ENCODE measurements at places on chromosomes 5 and 9. TPM values are rescaled to one million over a fixed set of nuclear protein-coding genes. Genes with fewer than 3 reads are reported as not detected.
A peak's percentile ranks its signal among the peaks of the same experiment; 100 is the strongest.

- peaks cover 5% of the 10 kb centered on the region for H3K4me1 ChIP-seq
- ATAC-seq = no peak
These were observed 2.5 kb upstream of the SLC25A48 start for GRCh38 chr5:135831851-135832555.

GRCh38 chr9:104921067-104921741 lies 6.8 kb downstream of the ABCA1 start:
- ATAC-seq = no peak
- no peaks in the 10 kb centered on the region for H3K27me3 ChIP-seq
- peaks cover 5% of the 10 kb centered on the region for H3K4me1 ChIP-seq
- H3K36me3 ChIP-seq = no peaks in the 10 kb centered on the region
- H3K4me3 ChIP-seq = no peak overlapping the region

Gene SRD5A1
- 8.3 TPM for total RNA-seq

DNA sequence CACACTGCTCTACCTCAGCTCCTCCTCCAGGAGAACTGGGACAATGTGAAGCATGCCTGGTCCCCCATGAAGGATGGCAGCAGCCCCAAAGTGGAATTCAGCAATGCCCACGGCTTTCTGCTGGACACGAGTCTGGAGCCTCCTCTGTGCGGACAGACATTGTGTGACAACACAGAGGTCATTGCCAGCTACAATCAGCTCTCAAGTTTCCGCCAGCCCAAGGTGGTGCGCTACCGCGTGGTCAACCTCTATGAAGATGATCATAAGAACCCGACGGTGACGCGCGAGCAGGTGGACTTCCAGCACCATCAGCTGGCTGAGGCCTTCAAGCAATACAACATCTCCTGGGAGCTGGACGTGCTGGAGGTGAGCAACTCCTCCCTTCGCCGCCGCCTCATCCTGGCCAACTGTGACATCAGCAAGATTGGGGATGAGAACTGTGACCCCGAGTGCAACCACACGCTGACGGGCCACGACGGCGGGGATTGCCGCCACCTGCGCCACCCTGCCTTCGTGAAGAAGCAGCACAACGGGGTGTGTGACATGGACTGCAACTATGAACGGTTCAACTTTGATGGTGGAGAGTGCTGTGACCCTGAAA lies 34.1 kb downstream of the PAPPA start:
- H3K27me3 ChIP-seq = no peaks in the 10 kb centered on the region
- ATAC-seq = no peak
- H3K36me3 ChIP-seq = no peaks in the 10 kb centered on the region
- H3K4me1 ChIP-seq = no peaks in the 10 kb centered on the region
- H3K4me3 ChIP-seq = no peak overlapping the region
- no peak overlapping the region for H3K27ac ChIP-seq

Gene SLC25A48
- not detected for total RNA-seq

DNA sequence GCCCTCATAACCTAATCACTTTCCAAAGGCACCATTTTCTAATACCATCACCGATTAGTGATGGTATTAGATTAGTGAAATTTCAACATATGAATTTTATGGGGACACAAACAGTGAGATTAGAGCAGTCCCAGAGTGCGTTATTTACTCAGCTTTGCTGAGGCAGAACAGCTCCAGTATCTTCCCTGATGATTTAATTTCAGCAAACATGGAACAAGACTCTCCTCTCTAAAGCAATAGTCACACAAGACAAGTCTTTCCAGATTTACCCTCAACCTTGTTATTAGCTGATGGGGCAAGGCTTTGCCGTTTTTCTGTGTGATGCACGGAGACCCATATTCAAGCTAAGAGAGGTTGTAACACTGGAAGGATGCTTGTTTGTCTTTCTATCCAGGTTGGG lies 333.4 kb downstream of the FBXL7 start:
- no peaks in the 10 kb centered on the region for H3K36me3 ChIP-seq
- no peaks in the 10 kb centered on the region for H3K27me3 ChIP-seq
- H3K27ac ChIP-seq = no peak overlapping the region
- ATAC-seq = no peak

GRCh38 chr9:112530751-112531205 lies 44.2 kb downstream of the KIAA1958 start:
- no peak overlapping the region for H3K4me3 ChIP-seq
- H3K36me3 ChIP-seq = no peaks in the 10 kb centered on the region
- H3K27ac ChIP-seq = no peak overlapping the region
- H3K27me3 ChIP-seq = no peaks in the 10 kb centered on the region
- peaks cover 8% of the 10 kb centered on the region for H3K4me1 ChIP-seq

Gene SOX30
- 1.0 TPM for total RNA-seq

- peak overlapping the region; percentile 87 for H3K4me3 ChIP-seq
- peaks cover 67% of the 10 kb centered on the region for H3K36me3 ChIP-seq
- no peaks in the 10 kb centered on the region for H3K27me3 ChIP-seq
- no peak for ATAC-seq
These were observed 1.8 kb downstream of the ZFAND5 start for GRCh38 chr9:72363236-72363635.

Gene SMIM32
- not detected for total RNA-seq

DNA sequence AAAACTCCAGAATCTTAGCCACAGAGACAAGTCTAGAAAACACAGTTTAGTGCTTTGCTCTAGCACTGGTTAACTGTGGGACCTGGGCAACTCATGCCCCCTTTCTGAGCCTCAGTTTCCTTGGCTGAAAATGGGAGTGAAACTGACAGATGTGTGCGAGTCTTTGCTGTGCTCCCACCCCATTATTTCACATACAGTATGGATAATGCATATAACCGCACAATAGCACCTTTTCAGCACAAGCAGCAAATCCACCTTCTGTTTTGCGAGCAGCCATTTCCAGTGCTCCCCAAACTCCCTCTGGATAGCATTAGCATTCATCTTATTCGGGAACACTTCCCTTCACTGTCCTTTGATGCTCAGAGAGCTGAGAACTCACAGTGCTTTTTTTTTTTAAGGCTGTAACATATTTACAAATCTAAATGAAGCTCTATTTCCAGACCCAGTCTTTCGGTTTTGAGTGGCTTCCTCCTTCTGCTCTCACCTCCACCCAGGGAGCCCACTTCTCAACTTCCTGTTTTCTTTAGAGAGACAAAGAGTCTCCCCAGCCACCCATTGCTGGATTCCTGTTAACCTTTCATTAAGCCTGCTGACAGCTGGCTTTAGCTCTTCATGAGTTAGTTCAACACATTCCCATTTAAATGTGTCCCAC lies 49.2 kb downstream of the TIMD4 start:
- peak; percentile 70 for ATAC-seq
- peaks cover 12% of the 10 kb centered on the region for H3K4me1 ChIP-seq
- H3K4me3 ChIP-seq = peak overlapping the region; percentile 57

Gene RELL2
- total RNA-seq = 29.9 TPM

Gene MYMK
- total RNA-seq = not detected

- no peak overlapping the region for H3K27ac ChIP-seq
- ATAC-seq = no peak
- H3K27me3 ChIP-seq = peaks cover 38% of the 10 kb centered on the region
- no peak overlapping the region for H3K4me3 ChIP-seq
These were observed 3.1 kb downstream of the HMCN2 start for GRCh38 chr9:130268521-130269211.

Gene PPP3R2
- total RNA-seq = not detected

DNA sequence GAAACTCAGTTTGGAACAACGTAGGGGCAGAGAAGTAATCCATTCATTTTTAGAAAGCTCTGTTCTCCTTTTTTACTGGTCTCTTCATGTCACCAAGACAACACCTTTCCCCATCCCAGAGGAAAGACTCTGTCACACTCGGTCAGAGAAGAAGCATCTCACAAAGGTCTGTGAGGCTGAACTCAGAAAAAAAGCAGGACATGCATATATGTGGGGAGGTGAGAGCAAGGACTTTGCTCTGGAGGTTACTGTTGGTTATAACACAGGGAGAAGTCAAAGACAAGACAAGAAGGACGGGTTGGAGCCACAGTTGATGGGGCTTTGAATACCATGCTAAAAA lies 19.2 kb upstream of the MTMR12 start:
- H3K4me1 ChIP-seq = peaks cover 4% of the 10 kb centered on the region
- H3K27me3 ChIP-seq = no peaks in the 10 kb centered on the region
- no peak overlapping the region for H3K4me3 ChIP-seq

Gene CDH9
- not detected for total RNA-seq

- no peaks in the 10 kb centered on the region for H3K27me3 ChIP-seq
- no peaks in the 10 kb centered on the region for H3K4me1 ChIP-seq
- H3K27ac ChIP-seq = no peak overlapping the region
- H3K36me3 ChIP-seq = no peaks in the 10 kb centered on the region
- no peak overlapping the region for H3K4me3 ChIP-seq
These were observed 243.6 kb downstream of the PBX3 start for GRCh38 chr9:125990793-125991220.

Gene SECISBP2
- total RNA-seq = 40.1 TPM

GRCh38 chr9:69805962-69806515 lies 14.6 kb upstream of the CFAP95 start:
- no peaks in the 10 kb centered on the region for H3K4me1 ChIP-seq
- no peak for ATAC-seq
- H3K36me3 ChIP-seq = no peaks in the 10 kb centered on the region
- H3K27ac ChIP-seq = no peak overlapping the region
- H3K4me3 ChIP-seq = no peak overlapping the region
- peaks cover 10% of the 10 kb centered on the region for H3K27me3 ChIP-seq

DNA sequence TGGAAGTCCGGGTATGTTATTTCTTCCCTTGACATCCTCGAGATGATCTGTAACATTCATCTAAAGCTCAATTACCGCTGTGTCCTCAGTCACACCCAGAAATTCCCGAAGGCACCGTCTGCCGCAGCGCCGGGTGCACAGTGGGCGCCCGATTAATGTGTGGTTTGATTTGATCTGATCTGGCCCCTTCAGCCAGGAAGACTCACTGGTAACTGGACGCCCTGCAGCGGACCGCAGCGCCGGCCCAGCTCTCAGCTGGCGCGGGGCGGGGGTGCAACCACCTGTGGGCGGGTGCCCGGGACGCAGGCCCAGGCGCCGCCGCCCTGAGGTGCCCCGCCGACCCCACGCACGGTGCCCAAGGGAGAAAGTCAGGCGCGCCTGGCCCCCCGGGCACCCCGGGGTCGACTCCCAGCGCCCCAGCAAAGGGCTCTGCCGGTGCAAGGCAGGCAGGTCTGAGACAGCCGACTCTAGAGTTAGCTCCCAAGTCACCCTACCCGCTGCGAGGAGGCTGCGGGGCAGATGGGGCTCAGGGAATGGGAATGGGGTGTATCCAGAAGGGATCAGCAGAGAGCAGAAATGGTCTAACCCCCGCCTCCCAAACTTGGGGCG lies 1.7 kb downstream of the EPB41L4B start:
- no peak overlapping the region for H3K27ac ChIP-seq
- H3K36me3 ChIP-seq = no peaks in the 10 kb centered on the region
- H3K4me3 ChIP-seq = peak overlapping the region; percentile 59
- peaks cover 62% of the 10 kb centered on the region for H3K27me3 ChIP-seq
- ATAC-seq = no peak

- H3K4me3 ChIP-seq = no peak overlapping the region
- H3K4me1 ChIP-seq = no peaks in the 10 kb centered on the region
- H3K36me3 ChIP-seq = no peaks in the 10 kb centered on the region
- no peaks in the 10 kb centered on the region for H3K27me3 ChIP-seq
- H3K27ac ChIP-seq = no peak overlapping the region
- ATAC-seq = no peak
These were observed 13.6 kb downstream of the PTPDC1 start for GRCh38 chr9:94097788-94098414.

Gene CCDC152
- 0.79 TPM for total RNA-seq

Gene ADCY2
- total RNA-seq = not detected

GRCh38 chr5:104539618-104540350 lies 977.2 kb upstream of the NUDT12 start:
- H3K4me3 ChIP-seq = no peak overlapping the region
- ATAC-seq = no peak
- H3K27ac ChIP-seq = no peak overlapping the region
- H3K4me1 ChIP-seq = no peaks in the 10 kb centered on the region

Gene ENTPD2
- 0.39 TPM for total RNA-seq

DNA sequence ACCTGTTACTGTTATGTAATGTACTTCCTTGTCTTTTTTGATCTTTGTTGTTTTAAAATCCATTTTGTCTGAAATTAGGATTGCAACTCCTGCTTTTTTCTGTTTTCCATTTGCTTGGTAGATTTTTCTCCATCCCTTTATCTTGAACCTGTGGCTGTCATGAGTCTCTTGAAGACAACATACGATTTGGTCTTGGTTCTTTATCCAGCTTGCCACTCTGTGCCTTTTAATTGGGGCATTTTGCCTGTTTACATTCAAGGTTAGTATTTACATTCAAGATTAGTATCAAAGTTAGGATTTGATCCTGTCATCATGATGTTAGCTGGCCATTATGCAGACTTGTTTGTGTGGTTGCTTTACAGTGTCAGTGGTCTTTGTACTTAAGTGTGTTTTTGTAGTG lies 156.8 kb downstream of the GDNF start:
- ATAC-seq = no peak
- H3K27ac ChIP-seq = no peak overlapping the region
- H3K4me3 ChIP-seq = no peak overlapping the region
- peaks cover 5% of the 10 kb centered on the region for H3K36me3 ChIP-seq

GRCh38 chr5:1636981-1637638 lies 113.3 kb upstream of the LPCAT1 start:
- H3K4me1 ChIP-seq = peaks cover 17% of the 10 kb centered on the region
- H3K27ac ChIP-seq = peak overlapping the region; percentile 81
- H3K36me3 ChIP-seq = no peaks in the 10 kb centered on the region
- no peak overlapping the region for H3K4me3 ChIP-seq

- H3K4me3 ChIP-seq = no peak overlapping the region
- H3K4me1 ChIP-seq = peaks cover 5% of the 10 kb centered on the region
- no peaks in the 10 kb centered on the region for H3K36me3 ChIP-seq
- no peak overlapping the region for H3K27ac ChIP-seq
- no peak for ATAC-seq
These were observed 170.5 kb downstream of the DCP2 start for GRCh38 chr5:113147101-113147508.

GRCh38 chr5:157859227-157859575 lies 256 bp upstream of the CLINT1 start:
- H3K36me3 ChIP-seq = peaks cover 38% of the 10 kb centered on the region
- no peak for ATAC-seq
- H3K27ac ChIP-seq = peak overlapping the region; percentile 90
- H3K4me3 ChIP-seq = peak overlapping the region; percentile 81

- no peak overlapping the region for H3K4me3 ChIP-seq
- H3K27me3 ChIP-seq = no peaks in the 10 kb centered on the region
- no peak overlapping the region for H3K27ac ChIP-seq
- no peak for ATAC-seq
These were observed 72.6 kb downstream of the MVB12B start for GRCh38 chr9:126399251-126399650.

Gene ACTBL2
- not detected for total RNA-seq

GRCh38 chr5:95619514-95620029 lies 315 bp upstream of the GPR150 start:
- no peak for ATAC-seq
- peak overlapping the region; percentile 83 for H3K27ac ChIP-seq
- H3K27me3 ChIP-seq = no peaks in the 10 kb centered on the region
- peaks cover 9% of the 10 kb centered on the region for H3K36me3 ChIP-seq
- peaks cover 47% of the 10 kb centered on the region for H3K4me1 ChIP-seq
- peak overlapping the region; percentile 88 for H3K4me3 ChIP-seq

DNA sequence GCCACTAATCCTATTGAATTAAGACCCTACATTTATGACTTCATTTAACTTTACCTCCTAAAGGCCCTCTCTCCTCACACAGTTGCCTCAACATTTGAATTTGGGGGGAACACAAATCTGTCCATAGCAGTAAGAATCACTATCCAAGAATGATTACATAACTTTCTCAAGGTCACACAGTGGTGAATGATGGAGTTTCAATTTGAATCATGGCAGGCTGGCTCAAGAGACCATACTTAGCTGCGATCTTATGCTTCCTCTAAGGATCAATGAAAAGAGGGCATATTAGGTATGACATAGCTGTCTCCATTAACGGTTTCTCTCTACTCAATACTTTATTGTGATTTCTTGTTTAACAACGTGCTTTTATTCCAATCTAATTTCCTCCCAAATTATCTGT lies 44.1 kb upstream of the PDE4D start:
- no peak for ATAC-seq
- no peaks in the 10 kb centered on the region for H3K27me3 ChIP-seq
